Activated CD8-positive, alpha-beta T cell treated with anti-CD3 and anti-CD28 coated beads for 36 hours (primary cell): ENCODE measurements at places on chromosomes 13 and 19. TPM values are rescaled to one million over a fixed set of nuclear protein-coding genes. Genes with fewer than 3 reads are reported as not detected.

DNA sequence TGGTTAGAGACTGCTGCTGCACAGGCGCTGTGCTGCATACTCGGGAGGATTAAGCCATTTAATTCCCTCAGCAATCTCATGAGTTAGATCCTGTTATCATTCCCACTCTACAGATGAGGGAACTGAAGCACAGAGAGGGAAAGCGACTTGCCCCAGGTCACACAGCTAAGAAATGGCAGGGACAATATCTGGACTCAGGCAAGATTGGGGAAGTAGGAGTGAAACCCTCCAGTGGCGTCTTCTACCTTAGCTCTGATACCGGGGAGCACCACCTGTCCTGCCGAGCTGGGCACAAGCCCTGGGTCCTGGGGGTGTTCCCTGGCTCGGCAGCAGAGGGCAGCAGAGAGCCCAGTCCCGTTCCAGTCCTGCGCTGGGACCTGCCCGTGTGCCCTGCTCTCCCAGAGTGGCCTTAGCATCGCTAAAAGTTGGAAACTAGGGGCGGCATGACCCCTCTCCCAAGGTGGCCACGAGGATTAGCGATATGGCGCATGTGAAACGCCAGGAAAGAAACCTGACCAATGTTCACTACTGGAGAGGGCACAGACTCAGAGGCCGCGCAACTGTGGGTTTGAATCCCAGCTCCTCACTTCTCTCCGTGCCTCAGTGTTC lies 20.5 kb downstream of the CYTH2 start:
- peak; percentile 86 for DNase-seq

DNA sequence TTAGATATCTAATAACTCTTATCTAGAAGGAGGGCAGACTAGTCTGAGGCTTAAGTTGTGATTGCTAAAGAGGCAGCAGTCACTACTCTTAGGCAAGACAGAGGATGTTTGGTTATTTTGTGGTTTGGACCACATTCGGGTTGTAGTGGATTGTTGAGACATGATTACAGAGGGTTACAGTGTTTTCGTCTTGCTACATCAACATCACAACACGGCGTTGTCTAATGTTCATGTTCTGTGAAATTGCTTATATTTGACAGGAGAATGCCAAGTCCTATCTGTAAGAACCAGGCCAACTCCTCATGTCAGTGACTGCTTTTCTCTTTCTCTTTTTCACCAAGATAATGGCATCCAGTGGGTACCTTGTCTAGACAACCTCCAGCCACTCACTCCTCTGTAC lies 16.8 kb upstream of the TM9SF2 start:
- no peak for DNase-seq

GRCh38 chr13:50910485-50910805 lies 854 bp downstream of the RNASEH2B start:
- no peak for DNase-seq

DNA sequence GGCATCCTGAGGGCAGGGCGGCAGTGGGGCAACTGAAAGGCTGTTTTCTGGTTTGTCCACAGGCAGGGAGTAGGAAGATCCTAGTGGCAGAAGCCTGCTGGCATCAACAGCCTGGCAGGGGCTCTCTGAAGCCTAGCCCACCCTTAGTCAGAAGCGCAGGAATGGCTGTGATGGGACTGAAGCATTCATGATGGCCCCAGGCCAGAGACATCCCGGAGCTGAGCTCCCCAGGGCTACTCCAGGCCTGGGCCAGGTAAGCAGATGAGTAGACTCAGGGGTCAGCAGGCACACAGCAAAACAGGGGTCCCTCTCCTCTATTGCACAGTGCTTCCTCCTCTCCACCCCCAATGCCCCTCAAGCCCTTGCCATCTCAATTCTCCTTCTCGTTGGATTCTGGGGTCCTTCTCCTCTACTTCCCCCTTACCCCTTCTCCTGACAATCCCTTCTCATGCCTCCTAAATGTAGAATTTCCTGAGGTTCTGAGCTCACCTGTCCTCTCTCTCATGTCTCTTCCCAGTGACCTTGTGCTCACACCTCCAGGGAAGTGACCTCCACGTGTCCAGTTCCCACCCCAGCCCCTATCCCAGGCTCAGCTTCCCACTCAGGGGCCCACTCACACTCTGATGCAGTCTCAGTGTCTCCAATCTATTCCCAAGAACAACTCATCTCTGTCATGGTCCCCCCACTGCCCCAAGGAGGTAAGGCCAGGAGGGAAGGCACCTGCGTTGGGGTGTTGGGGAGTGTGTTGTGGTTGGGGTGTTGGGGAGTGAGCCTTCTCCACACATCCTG lies 158.7 kb upstream of the ZNF507 start:
- no peak for DNase-seq

- no peak for DNase-seq
Observed at GRCh38 chr13:61777271-61777670, 361.6 kb upstream of the PCDH20 start.

ZNF525 gene
- total RNA-seq: 26.0 TPM

FKBP8 gene
- 216 TPM for total RNA-seq

DNA sequence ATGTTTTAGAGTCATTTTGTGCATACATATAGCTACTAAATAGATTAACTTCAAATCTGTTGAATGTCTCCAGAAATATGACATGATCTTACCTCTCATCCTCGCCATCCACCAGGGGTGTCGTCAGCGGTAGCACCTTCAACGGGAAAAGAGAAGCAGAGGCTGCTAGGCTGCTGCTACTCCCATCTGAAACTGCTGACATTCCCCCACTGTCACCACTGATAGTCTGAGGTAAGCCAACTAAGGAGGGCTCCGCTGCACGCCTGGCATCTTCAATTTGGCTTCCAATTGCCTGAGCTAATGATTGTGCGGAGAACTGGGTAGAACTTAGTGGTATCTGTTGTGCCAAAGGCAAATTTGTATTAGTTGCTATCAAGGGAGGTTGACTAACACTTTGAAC lies 3.1 kb downstream of the TSC22D1 start:
- no peak for DNase-seq

- DNase-seq: no peak
Observed at GRCh38 chr13:93147298-93147645, 79.3 kb upstream of the GPC6 start.

DNA sequence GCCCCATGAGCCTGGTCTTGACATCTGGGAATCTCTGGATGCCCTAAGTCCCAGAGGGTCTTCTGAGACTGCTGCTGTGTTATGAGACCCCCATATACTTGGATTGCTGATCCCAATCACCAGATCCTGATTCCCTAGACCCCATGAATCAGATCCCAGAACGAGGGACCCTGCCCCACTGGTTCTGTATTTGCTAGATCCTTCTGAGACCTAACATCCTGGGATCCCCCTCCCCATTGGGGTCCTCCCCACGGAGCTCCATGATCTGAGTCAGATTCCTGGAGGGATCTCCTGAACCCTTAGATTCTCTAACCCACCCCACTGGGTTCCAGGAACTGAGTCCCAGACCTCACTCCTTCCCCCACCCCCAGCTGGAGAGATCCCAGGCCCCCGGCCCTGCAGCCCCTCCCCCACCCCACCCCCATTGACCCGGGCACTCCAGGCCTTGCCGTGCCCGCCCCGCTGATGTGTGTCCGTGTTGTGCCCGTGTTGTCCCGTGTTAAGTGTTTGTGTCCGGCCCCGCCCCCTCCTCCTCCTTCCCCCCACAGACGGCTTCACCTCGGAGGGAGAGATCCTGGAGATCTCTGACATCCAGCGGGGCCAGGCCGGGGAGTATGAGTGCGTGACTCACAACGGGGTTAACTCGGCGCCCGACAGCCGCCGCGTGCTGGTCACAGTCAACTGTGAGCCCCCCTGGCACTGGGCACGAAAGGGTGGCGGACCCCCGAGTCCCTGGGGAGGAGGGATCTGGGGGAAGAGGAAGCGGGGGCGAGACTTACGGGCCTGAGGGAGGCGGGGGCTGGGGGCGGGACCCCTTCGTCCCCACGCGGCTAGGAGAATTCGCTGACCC lies 15.0 kb downstream of the IGLON5 start:
- DNase-seq: no peak

DNA sequence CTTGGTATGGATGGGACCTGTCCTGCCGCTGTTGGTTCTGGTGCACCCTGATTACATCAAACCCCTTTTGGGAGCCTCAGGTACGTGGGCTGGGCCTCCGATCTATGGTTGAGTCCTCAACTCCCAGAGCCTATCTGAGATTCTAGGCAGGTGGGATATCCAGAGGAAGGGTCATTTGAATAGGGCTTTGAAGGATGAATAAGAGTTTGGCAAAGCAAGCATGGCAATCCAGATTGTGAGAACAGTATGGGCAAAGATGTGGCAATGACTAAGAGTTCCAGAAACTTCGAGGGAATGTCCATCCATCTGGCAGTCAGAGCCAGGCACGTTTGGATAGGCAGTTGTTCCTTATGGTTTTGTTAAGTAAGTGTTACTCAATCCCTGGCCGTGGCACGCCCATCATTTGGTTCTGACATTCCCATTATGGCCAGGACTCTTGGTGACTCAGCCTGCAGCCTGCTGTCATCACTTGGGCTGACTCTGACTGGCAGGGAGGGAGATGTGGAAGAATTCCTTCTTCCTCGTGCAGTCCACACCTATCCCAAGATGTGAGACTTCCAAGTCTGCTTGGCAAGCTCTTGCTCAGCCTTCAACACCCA lies 21.5 kb downstream of the CYP4F22 start:
- no peak for DNase-seq

PSG11 gene
- total RNA-seq: not detected

DNA sequence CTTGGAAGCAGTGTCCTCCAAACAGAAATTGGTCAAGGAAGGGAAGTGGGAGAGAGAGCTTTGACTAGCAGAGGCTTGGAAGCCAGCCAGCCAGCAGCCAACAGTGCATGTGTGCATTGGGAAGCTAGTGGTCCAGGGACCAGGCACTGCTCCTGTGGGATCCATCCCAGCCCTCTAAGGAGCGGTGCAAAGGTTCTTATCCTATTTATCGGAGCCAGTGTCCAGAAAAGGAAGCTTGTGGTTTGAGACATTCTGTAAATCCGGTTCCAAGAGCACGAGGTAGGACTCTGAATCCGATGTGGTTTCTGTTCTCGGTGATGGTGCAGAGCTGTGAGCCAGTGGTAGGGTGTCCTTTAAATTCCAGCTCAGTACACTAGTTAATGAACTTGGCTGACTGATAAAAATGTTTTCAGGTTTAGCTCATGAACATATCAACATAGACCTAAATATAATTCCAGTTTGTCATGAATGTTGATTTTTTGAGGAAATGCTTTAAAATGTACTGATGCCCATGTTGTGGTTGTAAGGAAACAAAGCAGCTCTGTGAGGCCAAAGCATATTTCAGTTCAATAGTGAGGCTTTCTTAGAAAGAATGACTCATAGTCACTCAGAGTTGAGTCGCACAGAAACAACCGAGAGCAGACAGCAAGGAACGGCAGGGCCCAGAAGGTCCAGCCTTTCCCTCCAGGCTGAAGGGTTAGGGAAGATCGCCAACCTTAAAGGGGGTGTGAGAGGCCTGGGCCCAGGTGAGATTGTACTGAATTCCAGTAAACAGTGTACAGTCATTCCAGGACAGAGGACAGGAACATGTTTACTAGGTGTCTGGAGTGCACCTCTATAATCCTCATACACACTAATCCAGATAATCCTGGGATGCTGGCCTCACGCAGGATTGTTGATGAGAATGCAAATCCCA lies 21.5 kb upstream of the GARRE1 start:
- peak; percentile 44 for DNase-seq

DNA sequence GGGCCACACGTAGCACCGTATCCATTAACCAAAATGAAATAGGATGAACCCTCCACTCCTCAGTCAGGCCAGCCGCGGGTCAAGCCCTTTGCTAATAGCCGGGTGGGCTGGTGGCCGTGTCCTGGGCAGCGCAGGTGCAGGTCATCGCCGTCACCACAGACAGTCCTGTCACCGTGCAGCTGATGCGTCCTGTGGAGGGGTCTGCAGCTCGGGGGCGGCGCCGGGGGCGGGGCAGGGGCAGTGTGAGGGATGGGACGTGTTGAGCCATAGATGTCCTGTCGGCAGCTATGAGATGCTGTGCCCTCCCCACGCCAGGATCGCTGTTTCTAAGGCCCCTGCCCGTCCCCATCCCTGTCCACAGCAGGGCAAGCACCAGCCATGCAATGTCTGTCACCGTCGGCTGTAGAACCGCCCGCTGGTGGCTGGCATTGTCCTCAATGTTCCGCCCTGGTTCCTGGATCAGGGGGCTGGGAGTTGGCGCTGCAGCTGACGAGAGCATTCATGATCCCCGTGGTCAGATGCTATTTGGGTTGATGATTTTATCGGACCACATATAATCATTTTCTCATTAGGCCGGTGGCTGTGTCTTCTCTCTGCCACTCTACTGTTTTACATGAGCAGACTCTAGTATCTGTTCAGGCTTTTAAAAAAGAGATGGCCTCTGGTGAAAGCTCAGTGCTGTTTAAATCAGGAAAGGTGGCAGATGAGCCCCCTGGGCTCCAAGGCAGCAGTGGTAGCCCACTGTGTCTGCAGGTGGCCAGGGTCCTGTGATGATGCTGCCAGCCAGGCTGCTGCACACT lies 126.1 kb downstream of the KDM4B start:
- DNase-seq: no peak

C19orf38 gene
- 1.3 TPM for total RNA-seq

DNA sequence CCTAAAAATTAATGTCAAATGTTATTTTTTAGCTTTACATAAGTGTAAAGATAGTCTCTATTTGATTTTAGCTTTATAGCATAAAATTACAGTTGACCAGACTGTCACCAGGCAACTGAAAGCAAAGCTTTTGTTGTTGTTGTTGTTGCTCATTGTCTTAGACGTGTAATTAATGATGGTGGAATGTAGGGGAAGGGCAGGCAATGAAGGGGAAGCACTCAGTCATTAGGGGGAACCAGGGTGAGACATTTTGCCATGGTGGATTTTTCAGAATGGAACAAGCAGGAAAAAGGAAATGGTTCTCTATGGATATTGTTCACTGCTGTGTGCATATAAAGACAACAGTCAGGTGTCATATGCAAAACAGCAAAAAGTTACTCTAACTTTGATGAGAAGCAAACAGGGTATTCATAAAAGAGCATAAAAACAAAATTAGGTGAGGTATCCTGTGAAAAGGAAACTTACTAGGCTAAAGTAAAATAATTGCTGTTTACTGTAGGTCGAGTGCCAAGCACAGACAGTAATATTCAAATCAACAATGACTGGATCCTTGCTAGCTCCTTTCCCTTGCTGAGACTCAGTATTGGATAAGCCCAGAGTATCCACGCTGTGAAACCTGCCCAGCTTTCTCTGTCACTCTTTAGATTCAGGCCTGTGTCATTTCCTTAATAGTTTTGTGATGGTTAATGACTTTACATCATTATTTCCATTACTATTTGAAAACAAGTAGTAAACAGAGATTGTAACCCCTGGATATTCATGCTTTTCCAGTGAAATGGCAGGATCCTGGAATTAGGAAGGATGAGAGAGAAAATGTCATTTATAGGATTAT lies 110.5 kb downstream of the LRCH1 start:
- no peak for DNase-seq

SLAIN1 gene
- 32.0 TPM for total RNA-seq

CAPS gene
- 2.8 TPM for total RNA-seq

GRCh38 chr19:38020311-38020710 lies 113.3 kb downstream of the SIPA1L3 start:
- no peak for DNase-seq

DNA sequence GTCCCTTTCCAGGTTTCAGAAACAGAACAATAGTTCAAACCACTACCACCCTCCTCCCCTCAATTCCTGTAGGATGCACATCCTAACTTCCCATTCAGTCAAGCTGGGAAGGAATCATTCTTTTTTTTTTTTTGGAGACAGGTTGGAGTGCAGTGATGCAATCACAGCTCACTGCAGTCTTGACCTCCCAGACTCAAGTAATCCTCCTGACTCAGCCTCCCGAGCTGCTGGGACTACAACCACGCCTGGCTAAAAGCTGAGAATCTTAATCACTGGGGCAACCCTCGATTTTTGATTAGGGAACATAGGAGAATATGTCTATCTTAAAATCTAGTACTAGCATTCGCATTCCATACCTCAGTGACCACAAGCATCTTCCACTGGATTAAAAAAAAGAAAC lies 146.2 kb downstream of the ABCC4 start:
- DNase-seq: no peak
